ENCODE measurements at places on chromosomes 3 and 15.

DNA sequence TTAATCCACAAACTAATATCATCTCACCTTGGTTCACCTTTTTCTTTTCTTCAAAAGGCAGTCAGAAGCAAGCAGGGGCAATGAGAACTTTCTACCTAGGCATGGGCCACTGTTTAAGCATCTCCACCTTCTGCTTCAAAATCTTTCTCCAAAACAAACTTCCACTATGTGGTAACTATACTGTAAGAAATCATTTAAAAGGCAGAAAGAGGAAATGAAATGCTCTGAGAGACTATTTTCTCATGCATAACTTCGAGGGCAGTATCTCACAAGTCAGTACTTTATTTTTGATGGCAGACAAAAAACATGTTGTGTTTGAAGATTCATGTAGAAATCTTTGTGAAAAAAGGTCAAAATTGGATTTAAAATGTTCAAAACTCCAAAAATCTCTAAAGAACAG, 419.7 kb downstream of the ZBTB20 start:
- no peak for DNase-seq

DNA sequence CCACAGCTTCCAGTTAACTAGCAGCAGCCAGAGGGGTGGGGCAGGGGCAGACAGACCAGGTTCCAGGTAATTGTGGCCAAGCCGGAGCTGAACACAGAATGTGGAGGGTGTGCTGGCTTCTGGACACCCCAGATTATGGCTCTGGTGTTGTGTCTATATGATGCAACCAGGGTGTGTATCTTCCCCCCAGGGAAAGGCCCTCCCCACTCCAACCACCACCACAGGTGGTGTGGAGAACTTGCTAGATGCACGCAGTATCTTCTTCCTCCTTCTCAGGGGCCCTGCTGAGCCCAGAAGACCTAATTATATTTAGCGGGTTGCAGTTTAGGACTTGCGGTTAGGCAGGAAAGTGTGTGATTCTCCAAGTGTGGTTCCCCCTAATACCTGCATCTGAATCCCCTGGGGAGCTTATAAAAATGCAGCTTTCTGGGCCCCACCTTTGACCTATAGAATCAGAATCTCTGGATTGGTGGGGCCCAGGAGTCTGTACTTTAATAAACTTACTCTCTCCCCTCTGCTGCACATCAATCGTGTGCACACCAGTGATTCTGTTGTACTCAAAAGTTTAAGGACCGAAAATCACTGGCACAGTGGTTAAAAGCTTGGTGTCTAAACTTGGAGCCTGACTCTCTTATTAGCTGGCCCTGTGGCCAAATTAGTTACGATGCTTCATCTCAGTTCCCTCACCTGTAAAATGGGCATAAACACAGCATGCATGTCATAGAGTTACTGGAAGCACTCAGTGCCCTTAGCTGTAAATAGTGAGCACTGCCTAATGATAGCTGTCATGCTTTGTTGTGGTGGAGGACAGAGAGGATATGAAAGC, 379.1 kb upstream of the PROK2 start:
- DNase-seq, result no peak

DNA sequence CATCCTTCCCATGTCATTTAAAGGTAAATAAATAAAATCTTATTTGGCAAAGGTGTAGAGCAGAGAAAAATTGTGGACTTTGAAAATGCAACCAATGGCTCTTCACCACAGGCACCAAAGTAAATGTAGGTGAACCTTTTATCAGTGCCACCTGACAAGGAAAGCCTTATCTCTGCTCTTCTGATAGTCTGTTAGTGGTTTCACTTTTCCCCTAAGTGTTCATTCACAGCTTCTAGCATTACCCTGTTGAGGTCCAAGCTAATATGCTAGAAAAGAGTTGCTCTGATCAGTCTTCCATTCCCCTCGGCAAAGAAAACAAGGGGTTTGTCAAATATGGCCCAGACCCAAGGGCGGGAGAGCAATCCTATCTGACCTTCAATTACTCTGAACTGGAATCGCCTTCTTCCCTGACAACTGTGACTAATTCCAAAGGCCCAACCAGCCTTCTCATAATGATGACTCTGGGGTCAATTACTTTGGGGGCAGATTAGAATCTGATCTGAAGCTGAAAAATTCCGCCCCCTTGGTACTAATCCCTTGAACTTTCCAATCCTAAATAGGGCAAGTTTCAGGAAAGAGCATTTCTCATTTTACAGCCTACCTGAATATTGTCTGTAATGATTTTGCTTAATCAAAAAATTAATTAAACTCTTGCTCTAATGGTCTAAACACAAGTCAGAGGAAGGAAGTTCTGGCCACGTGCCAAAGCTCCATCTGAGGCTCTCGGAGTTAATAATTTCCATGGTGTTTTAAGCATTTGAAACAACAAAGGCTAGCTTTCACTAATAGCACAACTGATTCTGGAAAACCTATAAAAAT, 52.4 kb downstream of the SETMAR start:
- DNase-seq, result no peak

DNA sequence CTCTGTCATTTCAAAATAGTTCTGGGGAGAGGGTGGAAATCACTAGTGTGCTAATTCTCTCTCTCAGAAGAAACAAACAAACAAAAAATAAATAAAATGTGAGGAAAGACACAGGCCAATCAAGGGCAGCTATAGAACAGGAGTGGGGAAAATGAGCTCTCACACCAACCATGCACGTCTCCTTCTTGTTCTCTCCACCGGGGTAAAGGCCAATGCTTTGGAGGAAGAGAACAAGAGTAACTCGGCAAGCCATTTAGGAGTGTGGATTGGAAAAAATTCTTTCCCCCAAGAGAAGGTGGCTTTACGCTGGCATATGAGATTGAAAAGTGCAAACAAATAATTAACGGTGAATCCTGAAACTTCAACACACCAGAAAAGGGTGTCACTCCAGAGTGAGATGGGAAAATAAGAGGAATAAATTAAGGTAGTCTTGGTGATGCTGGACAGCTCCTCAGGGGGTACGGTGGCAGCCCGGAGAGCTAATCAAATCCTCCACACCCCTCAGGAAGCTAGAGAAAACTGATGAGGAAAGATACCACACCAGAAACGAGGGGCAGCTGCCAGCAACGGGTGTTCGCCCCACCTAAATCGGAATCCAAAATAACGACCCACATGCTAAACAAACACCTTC, 88.0 kb downstream of the RFTN1 start:
- DNase-seq, result no peak
